Inflammatory macrophage treated with lipopolysaccharide for 1 hour (primary cell): ENCODE measurements at places on chromosomes 5 and 9.

DNA sequence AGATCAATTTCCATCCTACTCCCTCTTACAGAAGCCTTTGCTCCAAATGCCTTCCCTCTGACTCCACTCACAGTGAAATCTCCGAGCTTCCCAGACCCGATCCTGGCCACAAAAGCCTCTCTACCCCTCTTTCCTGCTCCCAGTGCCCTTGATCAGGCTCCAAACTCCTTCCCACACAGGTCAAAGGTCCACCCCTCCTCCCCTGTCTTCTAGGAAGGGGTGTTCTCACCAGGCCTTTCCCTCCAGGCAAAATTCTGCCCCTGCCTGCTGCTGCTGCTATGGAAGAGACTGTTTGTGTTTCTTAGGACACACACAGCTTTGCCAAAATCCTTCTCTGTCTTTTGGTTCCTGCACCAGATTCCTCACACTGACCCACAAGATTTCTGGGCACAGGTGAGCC is 85.8 kb upstream of the ALDH1A1 start:
- no peak for DNase-seq

DNA sequence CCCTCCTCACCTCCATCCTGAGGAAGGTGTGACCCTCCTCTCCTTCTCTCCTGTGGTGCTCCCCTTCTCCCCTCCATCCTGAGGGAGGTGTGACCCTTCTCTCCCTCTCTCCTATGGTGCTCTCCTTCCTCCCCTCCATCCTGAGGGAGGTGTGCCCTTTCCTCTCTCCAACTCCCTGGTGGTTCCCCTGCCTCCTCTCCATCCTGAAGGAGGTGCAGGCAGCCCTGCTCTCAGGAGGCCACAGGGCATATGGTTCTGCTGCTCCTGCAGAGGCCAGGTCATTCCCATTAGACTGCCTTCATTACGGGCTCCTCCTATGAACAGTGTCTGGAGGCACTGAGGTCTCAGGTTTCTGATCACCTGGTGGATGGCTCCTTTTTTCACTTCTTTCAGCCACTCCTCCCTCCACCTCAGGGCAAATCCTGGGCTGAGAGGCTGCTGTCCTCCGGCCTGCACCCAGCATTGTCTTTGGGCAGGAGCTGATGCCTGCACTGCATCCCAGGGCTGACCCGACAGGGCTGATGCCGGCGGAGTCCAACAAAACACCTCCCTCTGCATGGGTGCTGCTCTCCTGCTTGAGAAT is 197.1 kb downstream of the MED10 start:
- DNase-seq: no peak

DNA sequence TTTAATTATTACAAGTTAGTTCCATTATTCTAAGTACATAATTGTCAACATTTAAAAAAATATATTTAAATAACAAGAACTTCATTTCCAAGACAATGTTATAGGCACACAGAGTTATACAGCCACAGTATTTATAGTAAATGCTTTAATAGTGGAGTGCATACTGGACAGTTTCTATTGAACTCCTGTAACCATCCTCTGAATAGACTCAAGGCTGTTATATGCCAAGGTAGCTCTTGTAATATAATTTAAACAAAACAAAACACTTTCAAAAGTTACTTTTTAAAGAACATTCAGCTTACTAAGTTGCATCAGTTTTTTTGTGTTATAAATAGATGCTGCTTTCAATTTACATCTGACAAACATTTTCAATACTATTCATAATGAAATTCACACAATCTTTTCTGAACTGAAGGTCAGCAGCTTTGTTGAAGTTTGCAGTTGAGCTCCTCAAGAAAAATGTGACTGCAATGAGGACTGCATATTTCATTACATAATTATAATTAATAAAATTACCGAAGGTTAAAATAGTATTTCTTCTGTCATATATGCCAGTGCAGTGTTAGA is 549.9 kb upstream of the CYLC2 start:
- no peak for DNase-seq

GRCh38 chr9:107548298-107549142 is 59.0 kb upstream of the KLF4 start:
- peak; percentile 93 for DNase-seq

- DNase-seq: no peak
These were observed 38.9 kb downstream of the ZNF608 start for GRCh38 chr5:124707520-124707919.

DNA sequence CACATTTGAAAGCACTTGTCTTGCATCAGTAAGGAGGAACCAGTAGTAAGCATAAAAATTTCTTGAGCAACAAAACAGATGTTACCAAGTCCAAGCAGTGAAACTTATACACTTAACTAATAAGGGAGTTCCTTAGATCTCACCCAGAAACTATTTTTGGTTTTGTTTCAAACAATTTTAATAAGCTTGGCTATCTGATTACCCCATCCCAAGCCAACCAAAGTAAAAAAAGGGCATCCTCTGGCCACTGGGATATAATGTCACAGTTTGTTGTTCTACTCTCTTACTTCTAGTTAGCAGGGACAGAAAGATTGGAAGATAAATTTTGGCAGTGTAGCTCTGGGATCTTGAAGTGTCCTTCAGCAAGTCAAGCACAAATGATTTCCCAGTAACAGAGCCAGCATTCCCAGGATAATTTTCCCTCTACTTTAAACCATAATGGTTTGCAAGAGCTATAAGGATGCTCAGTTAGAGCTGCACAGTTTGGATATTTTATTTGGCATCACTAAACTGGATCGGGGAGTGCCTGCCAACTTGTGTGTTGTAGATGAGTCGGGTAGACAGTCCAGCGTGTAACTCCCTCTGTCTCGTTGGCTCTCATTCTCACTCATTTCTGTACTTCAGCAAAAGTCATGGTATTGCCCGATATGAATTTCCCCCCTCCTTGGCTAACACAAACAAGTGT is 161.9 kb upstream of the HMHB1 start:
- peak; percentile 58 for DNase-seq

DNA sequence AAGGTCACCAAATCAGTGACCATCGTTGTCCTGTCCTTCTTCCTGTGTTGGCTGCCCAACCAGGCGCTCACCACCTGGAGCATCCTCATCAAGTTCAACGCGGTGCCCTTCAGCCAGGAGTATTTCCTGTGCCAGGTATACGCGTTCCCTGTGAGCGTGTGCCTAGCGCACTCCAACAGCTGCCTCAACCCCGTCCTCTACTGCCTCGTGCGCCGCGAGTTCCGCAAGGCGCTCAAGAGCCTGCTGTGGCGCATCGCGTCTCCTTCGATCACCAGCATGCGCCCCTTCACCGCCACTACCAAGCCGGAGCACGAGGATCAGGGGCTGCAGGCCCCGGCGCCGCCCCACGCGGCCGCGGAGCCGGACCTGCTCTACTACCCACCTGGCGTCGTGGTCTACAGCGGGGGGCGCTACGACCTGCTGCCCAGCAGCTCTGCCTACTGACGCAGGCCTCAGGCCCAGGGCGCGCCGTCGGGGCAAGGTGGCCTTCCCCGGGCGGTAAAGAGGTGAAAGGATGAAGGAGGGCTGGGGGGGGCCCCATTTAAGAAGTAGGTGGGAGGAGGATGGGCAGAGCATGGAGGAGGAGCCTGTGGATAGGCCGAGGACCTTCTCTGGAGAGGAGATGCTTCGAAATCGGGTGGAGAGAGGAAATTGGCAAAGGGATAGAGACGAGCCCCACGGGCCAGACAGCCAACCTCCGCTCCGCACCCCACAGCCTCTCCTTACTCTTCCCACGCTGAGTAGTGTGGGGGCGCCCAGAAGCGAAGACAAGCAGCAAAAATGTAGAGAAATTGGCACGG is 1.7 kb downstream of the RXFP3 start:
- no peak for DNase-seq

DNA sequence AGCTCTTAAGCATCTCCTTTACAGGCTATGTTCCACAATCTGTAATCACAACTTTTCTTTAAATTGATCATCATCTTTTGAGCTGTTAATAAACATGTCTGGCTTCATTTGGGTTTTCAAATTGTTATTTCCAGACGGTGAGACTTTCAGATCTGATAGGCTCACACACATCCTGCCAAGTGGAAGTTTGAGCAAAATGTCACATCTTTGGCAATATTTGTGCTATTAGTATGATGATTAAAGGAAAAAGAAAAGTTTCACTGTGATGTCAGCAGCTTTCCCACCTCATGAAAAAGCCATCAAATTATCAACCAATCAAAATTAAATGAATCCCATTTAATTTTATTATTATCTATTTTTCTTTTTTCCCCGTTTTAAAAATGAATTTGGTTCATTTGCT is 29.8 kb downstream of the SLC1A1 start:
- no peak for DNase-seq

- no peak for DNase-seq
These were observed 342.6 kb downstream of the GLIS3 start for GRCh38 chr9:3957306-3957705.

GRCh38 chr9:6149315-6149714 is 66.3 kb upstream of the IL33 start:
- no peak for DNase-seq

GRCh38 chr9:131915181-131915580 is 164.5 kb downstream of the MED27 start:
- DNase-seq: no peak

DNA sequence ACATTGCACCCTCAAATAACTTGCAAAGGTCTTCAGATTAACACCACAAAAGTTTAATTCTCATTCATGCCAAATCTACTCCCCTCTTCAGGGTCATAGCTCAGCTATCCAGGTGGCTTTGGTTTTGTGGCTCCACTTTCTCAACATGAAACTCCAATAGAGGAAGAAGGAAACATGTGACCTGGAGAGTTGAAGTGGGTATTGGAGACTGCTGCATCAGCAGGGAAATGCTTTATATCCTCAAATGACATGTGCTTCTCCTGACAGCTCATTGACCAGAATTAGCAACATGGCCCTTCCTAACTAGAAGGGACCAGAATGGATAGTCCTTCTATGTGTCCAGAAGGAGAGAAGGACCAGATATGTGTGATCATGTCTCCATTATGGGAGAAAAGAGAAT is 73.6 kb downstream of the TLR4 start:
- DNase-seq: peak; percentile 72

- no peak for DNase-seq
These were observed 9.1 kb downstream of the PIK3R1 start for GRCh38 chr5:68224509-68225187.

DNA sequence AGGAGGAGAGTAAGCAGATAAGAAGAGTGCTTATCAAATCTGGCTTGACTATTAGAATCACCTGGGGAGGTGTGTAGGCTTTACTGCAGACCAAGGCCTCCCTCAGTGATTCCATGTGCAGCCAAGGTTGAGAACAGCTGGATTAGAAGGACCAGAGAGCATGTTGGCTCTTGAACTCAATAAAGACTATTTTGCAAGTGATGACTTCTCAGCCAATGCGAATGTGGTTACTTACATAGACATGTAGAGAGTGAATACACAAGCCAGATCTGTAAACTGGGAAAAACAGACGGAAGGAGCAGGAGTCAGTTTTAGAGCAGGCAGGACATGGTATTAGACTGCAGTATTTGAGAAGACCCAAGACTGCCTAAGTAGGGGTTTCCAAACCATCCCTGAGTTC is 48.5 kb downstream of the MAMDC2 start:
- no peak for DNase-seq

GRCh38 chr9:116716438-116716837 is 29.3 kb downstream of the TRIM32 start:
- no peak for DNase-seq
